Colonic mucosa (tissue), 4 donors: ENCODE measurements at places on chromosomes 3 and 15.

DNA sequence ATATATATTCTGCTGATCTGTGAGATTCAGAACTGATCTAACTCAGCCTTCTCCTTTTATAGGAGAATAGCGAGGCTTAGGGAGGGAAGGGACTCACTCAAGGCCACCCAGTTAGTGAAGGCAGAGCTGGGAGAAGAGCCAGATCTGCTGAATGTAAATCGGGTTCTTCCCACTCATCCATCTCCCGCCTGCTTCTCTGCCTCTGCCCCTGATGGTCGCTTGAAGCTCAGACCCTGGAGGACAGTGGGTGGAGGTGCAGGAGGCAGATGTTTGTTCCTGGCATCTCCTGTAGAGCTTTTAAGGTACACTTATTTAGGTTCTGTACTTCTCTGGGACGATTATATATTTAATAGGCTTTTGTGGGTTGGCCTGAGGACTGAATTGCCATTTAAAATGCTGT lies 4.3 kb downstream of the PDIA5 start:
- DNase-seq = no peak

DNA sequence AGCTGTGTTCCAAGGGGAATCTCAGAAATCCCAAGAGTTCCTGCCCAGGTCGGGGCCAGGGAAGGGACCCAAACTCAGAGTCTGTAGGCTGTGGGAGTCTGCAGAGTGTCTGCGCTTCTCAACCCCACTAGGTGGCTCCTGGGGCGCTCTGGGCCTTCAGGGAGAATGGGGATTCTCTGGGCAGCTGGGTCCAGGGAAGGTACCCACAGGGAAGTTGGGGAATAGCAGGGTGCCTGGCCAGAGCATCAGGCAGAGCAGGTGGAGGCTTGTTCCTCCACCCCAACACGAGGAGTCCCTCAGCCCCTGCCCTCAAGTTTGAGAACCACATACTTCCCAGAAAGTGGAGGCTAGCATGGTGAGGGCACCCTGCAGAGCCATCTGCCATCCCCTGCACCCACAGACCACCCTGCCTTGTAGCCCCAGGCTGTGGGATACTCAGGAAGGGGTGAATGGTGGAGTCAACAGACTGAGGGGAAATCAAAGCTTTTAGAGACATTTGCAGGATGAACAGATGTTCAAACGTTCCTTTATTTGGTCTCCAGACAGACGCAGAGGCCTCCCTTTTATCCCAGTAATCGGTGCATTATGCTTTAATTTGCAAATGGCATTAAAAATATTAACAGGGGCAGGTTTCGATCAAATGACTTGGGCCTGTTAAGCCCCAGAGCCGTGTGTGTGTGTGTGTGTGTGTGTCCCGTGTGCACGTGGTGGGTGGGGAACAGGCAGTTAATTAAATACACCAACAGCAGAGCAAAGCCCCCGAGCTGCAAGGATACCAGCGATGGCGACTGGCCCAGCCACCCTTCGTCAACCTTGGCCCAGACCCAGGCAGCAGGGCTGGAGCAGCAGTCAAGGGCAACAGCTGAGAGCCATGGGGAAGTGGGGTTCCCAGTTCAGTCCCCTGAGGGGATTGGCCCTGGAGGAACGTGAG lies 57.7 kb downstream of the DNAJB8 start:
- DNase-seq = no peak

DNA sequence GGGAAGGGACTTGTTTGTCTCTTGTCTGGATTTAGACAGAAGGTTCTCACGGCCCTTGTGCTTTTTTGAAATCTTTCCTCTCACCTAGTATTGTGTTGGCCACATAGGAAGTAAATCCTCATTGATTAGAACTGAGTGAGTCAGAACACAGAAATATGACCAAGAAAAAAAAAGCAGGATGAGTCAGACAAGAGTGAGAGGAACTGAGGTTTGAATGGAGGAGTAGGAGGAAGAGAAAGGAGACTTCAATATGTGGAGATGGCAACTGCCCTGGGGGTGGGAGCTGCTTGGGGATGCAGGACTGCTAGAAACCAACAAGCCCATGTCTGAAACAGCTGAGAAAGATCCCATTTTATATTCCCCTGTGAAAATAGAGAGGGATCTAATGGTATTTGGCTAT lies 194.1 kb upstream of the ZBTB20 start:
- DNase-seq = no peak

DNA sequence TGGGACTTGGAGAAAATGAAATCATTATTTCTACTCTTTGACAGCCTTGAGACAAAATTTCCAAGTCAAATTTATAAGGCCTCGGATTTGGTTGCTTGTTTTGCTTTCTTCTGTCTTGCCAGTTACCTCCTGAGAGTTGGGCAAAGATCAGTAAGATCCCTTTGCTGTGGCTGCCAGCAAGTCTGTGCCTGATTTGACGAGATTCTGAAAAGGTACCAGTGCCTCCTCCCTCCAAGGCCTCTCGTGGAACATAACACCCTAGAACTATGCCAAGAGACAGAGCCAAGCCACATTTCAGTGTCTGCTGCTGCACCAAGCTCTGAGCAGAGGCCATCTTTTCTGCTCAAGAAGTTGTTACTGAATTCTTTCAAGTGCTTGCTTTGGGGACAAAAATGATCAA lies 61.0 kb downstream of the GTPBP8 start:
- DNase-seq = no peak

DNA sequence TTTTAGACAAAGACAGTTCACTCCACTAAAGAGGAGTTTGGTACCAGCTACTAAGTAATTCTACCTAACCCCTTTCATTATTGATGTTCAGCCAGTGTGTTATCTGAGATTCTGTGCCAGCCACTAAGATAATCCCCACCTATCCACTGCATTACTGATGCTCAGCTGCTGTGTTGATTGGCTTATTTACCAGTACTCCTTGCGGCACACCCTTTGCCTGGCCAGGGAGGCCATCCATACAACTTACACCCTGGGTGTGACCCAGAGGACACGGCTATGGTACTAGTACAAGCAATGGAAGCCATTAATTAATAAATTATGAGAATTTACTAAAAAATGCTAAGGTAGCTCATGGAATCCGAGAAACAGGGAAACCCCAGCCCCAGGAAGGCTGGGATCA lies 290.7 kb upstream of the CTNNB1 start:
- no peak for DNase-seq

DNA sequence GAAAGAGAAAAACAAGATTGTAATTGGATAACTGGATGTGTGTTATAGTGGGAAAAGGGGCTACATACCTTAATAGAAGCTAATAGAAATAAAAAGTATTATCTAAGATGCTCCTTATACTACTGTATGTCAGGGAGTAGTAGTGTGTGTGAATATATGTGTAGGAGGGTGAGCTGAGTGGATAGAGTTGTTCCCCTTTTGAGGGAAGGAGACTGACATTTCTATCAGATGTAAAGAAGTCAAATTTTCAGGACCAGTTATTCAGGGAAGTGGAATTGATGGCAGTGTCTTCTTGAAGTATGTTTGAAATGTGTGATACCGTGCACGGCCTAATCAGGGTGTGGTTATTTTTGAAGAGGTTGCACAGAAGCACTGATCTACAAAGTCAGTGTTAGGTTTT lies 49.1 kb downstream of the PCOLCE2 start:
- DNase-seq = no peak

- DNase-seq = no peak
Observed at GRCh38 chr3:70990723-70991122, 592.8 kb downstream of the FOXP1 start.

- DNase-seq = no peak
Observed at GRCh38 chr3:141440942-141441341, 45.9 kb upstream of the RASA2 start.
